ENCODE measurements at places on chromosomes 4 and X. TPM values are rescaled to one million over a fixed set of nuclear protein-coding genes. Genes with fewer than 3 reads are reported as not detected.

GPR34 gene
- not detected for total RNA-seq

CC2D2A gene
- 15.2 TPM for total RNA-seq

RAB40A gene
- 0.07 TPM for total RNA-seq

POU4F2 gene
- not detected for total RNA-seq

REPS2 gene
- 0.72 TPM for total RNA-seq

RASSF6 gene
- 5.9 TPM for total RNA-seq

PHOX2B gene
- total RNA-seq, result not detected

XAGE2 gene
- total RNA-seq, result not detected

VEGFD gene
- total RNA-seq, result not detected

DMRTC1B gene
- total RNA-seq, result not detected

MAMLD1 gene
- 1.5 TPM for total RNA-seq

HDX gene
- 4.1 TPM for total RNA-seq

FRG2 gene
- total RNA-seq, result not detected
